ENCODE measurements at places on chromosomes 2 and 18.
A peak's percentile ranks its signal among the peaks of the same experiment; 100 is the strongest.

GRCh38 chr2:177489719-177490301, 97.2 kb downstream of the AGPS start:
- DNase-seq: no peak

GRCh38 chr2:110104025-110104771, 11.4 kb downstream of the MALL start:
- no peak for DNase-seq

- no peak for DNase-seq
These were observed 161.6 kb downstream of the NEDD4L start for GRCh38 chr18:58205443-58206160.

- no peak for DNase-seq
These were observed 82.6 kb upstream of the ODC1 start for GRCh38 chr2:10530607-10531239.

DNA sequence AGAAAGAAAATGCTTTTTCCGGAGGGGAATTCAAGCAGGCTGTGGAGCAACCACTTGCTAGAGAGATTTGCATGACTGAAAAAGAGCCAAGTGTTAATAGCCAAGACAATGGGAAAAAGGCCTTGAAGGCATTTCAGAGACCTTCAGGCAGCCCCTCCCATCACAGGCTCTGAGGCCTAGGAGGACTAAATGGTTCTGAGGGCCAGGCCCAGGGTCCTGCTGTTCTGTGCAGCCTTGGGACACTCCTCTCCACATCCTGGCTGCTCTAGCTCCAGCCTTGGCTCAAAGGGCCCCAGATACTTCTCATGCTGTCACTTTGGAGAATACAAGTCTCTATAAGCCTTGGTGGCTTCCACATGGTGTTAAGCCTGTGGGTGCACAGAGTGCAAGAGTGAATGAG, 81.8 kb downstream of the B3GNT2 start:
- no peak for DNase-seq

DNA sequence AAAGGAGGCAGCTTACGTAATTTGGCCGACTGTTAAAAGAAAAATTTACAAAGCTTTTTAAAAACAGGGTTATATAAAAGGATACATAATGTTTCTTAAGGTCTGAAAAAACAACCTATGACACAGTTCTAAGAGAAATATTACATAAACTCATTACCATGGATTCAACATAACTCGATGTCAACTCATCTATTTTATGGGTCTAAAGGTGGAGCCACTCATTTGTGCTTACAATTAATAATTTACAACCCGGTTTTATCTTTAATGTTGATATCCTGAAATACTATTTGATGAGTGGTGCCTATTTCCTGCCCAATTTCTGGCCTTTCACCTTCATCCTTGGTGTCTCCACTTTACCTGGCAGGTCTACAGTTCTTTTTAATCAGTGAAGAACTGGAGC, 15.1 kb downstream of the USP40 start:
- DNase-seq: no peak

- DNase-seq: no peak
These were observed 275.7 kb upstream of the FN1 start for GRCh38 chr2:215711471-215712034.

- peak; percentile 51 for DNase-seq
These were observed 157.8 kb downstream of the SMAD2 start for GRCh38 chr18:47772374-47773248.

GRCh38 chr2:59803586-59803985, 749.9 kb downstream of the BCL11A start:
- DNase-seq: no peak

DNA sequence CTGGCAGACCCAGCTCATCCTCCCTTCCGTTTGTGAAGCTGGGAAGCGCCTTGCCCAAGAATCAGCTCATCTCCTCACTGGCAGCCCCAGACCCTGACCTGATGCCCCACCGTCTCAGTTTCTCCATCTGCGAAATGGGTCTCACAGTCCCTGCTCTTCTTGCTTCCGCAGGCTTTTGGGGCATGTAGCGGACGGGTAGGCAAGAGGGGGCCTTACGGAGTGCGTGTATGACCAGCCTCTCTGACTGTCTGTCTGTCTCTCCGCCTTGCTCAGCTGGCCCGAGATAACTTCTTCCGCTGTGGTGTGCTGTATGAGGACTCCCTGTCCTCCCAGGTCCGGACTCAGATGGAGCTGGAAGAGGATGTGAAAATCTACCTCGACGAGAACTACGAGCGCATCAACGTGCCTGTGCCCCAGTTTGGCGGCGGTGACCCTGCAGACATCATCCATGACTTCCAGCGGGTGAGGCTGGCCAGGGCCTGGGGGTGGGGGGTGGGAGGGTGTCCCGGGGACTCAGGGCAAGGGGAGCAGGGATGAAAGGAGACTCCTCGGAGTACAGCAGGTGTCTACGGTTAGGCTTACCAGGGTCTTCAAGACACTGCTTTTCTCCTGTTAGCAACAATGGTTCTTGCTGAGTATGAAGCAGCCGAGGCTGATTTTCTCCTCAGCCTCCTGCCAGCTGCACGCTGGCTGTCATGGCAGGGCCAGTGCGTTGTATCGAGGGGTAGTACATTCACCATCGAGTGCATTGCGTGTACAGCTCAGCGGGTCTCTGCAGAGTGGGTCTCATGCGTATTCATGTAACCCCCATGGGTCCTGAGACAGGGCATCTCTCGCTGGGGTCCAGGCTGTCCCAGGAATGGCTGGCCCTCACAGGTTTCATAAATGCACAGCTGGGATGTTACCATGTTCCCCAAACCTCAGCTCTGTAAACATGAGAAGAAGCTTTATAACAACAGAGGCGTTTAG, 10.9 kb downstream of the ITM2C start:
- DNase-seq: no peak

DNA sequence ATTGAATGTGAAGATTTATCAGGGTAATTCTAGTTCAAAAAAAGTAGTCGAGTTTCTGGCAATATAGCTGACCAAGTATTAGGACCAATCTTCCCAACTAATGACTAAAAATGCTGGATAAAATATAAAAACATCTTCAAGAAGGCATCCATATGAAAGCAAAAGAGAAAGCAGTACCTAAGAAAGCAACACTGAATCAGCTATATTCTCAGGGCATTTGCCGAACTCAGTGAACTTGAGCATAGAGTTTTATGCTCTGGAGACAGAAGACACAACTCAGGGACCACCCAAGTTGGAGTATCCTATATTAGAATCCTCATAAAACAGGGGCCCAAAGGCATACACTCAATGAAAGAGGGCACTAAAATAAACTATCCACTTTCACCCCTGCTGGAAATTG, 103.7 kb upstream of the HNRNPA3 start:
- no peak for DNase-seq

GRCh38 chr2:10179422-10179821, 56.9 kb downstream of the RRM2 start:
- no peak for DNase-seq

DNA sequence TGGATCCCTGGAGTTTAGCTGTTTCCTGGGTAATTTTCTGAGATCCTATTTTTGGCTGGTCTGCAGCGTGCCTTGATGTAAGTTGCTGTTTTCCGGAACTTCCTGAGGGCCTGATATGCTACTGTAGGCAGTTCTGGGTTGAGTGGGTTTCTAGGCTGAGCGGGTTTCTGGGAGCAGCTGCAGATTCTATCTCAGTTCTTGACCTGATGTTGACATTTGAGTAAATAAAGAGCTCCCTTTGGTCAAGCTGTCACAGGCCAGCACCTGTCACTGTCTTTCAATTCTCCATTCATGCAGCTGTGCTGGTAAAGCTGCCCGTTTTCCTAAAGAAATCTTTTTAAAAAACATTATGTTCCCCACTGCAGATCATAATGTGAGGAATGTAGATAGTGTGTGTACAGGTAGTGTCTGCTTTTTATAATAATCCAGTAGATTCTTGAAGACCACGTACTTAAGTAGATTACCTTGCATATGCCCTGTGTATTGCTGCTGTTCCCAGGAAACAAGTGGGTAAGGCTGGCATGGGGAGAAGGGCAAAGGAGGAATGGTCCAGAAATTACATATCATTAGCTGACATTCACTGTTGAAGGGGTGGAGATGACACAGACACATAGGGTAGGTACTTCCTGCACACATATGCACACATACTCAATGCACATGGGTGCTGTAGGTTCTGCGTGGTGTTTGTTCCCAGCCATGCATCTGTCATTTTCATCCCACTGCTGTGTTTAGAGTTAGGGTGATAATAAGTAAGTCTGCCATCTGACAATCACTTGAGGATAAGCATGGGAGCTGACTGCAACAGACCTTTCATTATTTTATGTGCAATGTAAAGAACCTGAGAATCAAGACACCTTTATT, 25.9 kb downstream of the CD28 start:
- DNase-seq: no peak

DNA sequence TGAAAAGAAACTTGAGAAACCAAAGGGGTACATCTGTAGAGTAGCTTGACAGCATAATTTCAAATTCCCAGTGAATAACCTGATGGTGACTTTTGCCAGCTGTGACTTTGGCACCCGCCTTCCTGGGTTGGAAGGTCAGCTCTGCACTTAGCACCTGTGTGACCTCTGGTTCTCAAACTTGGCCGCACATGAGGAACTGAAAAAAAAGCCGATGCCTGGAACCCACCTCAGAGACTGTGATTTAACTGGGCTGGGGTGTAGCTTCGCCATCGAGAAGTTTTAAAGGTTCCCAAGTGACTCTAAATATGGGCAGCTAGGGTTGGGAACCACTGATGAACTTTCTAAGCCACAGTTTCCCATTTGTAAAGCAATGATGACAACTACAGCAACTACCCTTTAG, 6.5 kb downstream of the EFEMP1 start:
- DNase-seq: no peak

GRCh38 chr2:60316381-60317033, 236.9 kb downstream of the BCL11A start:
- no peak for DNase-seq

- no peak for DNase-seq
These were observed 63.8 kb upstream of the GPR45 start for GRCh38 chr2:105177536-105178254.

- no peak for DNase-seq
These were observed 1.0 kb upstream of the SNRNP200 start for GRCh38 chr2:96306370-96306769.

DNA sequence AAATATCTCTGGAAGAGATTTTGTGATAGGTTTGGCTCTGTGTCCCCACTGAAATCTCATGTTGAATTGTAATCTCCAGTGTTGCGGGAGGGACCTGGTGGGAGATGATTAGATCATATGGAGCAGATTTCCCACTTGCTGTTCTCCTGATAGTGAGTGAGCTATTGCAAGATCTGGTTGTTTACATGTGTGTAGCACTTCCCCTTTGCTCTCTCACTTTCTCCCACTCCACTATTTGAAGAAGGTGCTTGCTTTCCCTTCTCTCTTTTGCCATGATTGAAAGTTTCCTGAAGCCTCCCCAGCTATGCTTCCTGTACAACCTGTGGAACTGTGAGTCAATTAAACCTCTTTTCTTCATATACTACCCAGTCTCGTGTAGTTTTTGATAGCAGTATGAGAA, 97.0 kb upstream of the FN1 start:
- no peak for DNase-seq

DNA sequence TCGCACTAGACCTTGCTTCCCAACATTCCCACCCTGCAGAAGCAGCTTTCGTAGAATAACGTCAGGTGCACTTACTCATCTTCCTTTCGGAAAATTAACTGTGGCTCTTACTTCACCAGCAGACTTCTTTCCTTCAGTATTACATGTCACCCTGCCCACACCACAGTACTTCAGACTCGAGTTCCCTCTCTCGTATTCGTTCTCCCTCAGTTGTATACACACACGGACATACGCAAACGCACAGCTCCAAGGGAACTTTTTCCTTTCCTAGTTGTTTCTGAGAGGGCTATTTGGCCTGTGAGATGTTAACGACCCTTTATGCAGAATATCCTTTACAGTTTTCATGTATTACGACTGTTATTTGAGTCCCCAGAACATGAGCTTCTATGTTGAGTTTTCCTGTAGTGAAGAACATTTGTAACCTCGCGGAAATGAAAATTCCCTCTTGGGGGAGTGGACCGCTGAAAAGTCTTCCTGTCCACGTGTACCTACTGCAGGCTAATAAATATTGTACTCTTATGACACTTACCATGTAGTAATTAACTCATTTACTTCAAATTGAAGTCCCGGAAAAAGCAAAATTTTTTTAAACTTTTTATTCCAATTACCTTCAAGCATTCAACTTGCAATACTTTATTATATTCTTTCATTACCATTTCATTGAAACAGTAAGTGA, 908 bp downstream of the ERLEC1 start:
- no peak for DNase-seq

- no peak for DNase-seq
These were observed 617.5 kb upstream of the CHAC2 start for GRCh38 chr2:53150146-53150545.

- no peak for DNase-seq
These were observed 52.3 kb upstream of the SLC39A10 start for GRCh38 chr2:195604706-195605105.

DNA sequence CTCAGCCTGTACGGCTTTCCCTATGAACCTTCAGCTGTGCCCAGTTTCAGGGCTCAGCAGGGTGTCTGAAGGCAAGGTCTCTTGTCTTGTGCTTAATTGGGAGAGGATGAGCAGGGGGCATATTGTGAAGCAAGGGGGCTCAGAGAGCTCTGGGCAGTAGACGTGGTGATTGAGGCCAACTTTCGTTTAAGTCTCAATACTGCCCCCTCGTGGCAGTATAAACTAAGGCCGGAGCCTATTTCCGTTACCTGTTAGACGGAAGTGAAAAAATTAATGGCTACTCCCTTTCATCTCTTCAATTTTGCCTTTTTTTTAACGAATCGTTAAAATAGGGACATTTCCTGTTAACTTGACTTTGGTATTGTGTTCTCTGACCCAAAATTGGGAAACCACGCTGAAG, 193.4 kb downstream of the TDRD15 start:
- no peak for DNase-seq

GRCh38 chr18:650428-650858, 7.0 kb upstream of the TYMS start:
- DNase-seq: no peak

- no peak for DNase-seq
These were observed 46.3 kb upstream of the CCDC150 start for GRCh38 chr2:196592911-196593881.

DNA sequence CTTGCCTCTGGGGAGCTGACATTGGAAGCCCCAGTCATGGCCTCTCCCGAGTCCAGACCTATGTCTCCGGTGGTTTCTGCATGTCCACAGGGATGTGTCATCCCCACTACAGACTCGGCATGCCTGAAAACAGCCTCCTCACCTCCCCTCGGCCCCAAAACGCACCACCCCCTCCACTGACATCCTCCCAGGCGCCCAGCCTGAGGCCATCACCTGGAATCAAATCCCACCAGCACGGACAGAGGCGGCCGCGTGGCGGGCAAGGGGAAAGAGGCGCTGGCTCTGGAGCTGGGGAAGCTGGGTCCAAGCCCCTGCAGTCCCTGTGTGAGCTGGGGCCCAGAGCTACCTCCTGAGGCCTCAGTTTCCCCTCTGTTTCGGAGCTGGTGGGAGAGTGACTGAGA, 69.9 kb upstream of the SMAD7 start:
- no peak for DNase-seq

Data from stimulated activated CD4-positive, alpha-beta T cell treated with anti-CD3 and anti-CD28 coated beads, Interleukin-1b, Interleukin-23, amount 100 ng/mL, for 1 hour (primary cell).